ENCODE measurements at places on chromosomes 4 and X. TPM values are rescaled to one million over a fixed set of nuclear protein-coding genes. Genes with fewer than 3 reads are reported as not detected.

DNA sequence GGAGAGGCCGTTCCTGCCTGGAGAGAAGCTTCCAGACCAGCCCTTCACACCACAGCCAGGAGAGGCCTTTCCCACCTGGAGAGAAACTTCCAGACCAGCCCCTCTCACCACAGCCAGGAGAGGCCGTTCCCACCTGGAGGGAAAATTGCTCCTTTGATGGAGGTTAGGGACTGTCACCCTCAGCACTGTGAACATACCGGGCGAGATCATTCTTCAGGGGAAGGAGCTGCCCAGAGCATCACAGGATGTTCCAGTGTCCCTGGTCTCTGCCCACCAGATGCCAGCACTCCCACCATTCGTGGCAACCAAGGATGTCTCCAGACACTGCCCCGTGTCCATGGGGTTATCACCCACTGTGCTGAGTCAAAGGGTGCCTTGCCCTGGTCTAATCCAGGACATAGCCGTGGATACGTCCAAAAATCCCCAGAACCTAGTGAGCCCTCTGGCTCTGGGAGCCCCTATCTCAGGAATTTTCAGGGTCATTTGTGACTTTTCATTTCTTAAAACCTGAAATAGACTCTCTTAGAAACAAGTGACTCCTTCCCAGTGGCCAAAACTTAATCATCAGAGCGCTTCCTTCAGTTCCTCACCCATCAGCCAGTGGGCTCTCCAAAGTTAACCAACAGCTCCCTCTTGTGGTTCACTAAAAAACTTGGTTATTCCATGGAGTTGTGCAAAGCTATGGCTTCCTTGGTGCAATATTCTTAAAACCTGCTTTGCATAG is 80.2 kb downstream of the CRMP1 start:
- peak; percentile 80 for DNase-seq

DNA sequence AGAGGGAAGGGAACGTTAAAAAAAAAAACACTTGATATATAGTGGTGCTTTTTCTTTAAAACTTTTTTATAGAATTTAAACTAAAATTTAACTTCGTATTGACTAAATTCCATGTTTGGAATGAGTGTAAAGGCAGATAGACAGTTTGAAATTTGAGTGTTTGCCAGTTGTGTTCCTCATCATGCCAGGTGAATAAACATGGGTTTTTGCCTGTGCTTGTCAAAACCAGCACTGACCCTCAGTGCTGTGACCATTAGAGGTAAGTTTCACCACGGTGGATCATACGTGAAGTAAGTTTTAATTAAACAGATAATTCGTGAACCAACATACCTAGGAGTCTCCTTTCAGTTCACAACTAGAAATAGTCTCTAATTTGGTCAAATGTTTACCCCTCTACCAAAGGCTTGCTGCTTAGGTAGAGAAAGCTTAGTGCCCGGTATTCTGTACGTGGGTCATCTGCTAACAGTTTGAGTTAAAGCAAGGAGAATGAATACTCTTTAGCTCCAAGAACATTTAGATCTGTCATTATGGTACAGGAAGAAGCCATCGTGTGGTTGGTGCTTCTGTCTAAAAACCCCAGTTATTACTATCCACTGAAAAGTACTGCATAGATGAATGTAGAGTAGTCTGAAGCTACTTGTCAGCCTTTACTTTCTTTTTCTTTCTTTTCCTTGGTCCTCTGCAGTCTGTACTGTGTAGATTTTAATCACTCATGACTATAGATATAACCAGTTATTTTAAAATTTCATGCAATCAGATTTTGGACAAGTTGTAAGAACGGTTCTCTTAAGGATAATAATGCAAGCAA is 32.7 kb downstream of the KIAA0232 start:
- DNase-seq = no peak

DNA sequence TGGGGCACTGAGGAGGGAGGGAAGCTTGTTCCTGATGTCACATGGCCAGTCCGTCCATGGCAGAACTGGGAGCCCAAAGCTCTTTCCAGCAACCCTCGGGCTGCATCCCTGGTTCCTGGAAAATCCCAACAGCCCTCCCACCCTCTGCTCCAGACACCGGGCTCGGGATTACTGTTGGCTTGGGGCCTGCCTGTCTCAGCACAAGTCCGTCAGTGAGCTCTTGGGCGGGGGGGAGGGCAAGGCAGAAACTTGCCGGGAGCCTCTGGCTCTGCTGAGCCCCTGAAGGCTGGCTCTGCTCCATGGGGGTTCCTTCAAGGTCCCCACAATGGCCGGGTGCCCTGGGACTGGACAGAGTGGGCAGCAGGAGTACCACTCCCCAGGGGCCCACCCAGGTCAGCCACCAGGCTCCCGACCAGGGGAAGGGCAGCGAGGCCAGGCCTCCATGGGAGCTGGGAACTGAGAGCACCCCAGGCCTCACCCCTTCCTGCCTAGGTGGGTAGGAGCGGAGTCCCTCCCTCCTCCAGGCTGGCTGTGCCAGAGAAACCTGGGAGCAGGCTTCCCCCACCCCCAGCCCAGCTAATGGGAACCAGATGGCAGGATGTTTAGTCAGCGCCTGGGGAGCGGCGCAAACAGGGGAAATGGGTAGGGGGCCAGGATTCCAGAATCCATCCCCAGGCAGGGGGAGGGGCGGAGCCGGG is 6.4 kb upstream of the HAUS7 start:
- DNase-seq = peak; percentile 40

- DNase-seq = no peak
Observed at GRCh38 chrX:43961699-43962098, 11.5 kb downstream of the NDP start.

GRCh38 chr4:28469886-28470285 is 1609.2 kb downstream of the STIM2 start:
- peak; percentile 50 for DNase-seq

GRCh38 chrX:103734125-103734760 is 23.5 kb downstream of the TMEM31 start:
- DNase-seq = no peak

IL15 gene
- 2.1 TPM for total RNA-seq

DNA sequence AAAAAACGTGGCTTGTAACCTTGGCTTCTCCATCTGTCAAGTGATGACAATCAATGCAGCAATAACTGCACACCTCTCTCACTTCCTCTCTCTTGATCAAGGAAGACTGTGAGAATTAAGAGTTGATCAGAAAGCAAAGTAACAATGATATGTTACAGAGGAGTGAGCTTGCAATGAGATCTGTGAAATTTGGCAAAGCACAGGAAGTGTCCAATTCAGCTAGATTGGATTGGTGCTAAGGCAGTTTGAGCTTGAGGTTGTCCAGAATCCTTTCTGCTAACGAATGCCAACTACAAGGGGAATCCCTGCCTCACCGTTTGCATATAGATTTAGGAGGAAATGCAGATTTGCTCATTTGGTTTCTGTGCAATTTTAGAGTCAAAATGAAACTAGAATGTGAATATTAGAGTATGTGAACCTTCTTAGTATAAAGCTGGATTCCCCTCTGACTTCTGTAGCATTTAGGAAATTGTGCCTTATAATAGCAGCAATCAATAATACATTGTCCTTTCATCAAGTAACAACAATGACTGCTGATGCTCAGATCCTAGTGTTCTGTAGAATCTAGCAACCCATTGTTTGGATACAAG is 346.4 kb downstream of the PTTG2 start:
- DNase-seq = no peak

PPEF2 gene
- total RNA-seq = not detected

VCX3A gene
- not detected for total RNA-seq

TCEAL2 gene
- total RNA-seq = not detected

DNA sequence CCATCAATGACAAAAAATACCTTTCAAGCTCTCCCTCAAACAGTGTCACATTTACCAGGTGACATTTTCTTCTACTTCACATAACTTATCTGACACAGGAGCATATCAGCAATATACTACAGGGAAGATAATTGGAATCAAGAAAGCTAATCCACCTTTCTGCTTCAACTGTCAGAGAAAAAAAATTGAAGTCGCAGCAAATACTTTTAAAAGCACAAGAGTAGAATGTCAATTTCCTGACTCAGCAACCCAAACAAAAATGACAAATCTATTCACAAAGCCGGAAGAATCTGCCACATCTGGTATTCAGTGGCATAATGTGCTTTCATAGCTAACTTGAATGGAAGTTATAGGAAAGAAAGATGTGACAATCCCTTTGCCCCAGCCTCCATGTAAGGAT is 36.7 kb downstream of the AGA start:
- peak; percentile 3 for DNase-seq

FGF5 gene
- 235 TPM for total RNA-seq

USP17L15 gene
- not detected for total RNA-seq

GRCh38 chrX:131067846-131068745 is 9.9 kb downstream of the ARHGAP36 start:
- no peak for DNase-seq

- no peak for DNase-seq
Observed at GRCh38 chr4:167176723-167177367, 57.4 kb downstream of the SPOCK3 start.

PRSS12 gene
- 78.7 TPM for total RNA-seq

USP17L24 gene
- not detected for total RNA-seq

- peak; percentile 99 for DNase-seq
Observed at GRCh38 chr4:76984788-76985211, 35.2 kb downstream of the SEPTIN11 start.

- peak; percentile 40 for DNase-seq
Observed at GRCh38 chr4:149370785-149371420, 444.7 kb downstream of the IQCM start.

DNA sequence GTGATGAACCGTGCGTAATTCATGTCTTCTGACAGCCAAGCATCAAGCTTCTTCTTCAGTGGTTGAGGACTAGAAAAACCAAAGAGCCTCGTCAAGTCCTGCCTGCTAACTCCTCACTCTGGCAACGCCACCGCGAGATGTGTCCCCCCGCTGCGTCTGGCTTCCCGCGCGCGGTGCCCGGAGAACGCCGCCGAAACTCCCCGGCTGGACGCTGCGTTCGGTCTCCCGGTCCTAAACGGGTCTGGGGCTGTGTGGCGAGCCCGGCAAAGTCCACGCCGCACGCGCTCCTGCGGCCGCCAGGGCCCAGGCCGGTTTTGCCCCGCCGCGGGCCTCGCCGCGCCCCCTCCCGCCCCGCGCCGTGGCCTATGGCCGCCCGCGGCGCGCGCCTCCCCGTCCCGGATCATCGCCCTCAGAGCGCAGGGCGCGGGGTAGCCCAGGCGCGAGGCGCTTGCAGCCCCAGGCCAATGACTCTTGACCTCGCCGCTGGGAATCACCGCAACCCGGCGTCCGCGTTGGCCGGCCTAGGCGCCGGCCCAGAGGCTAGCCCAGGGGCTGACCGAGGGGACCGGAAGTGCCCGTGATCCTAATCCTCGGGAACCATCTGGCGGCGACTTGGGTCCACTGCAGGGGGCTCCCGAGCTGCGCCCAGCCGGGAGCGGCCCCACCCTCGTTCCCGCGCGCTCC is at the start of gene AADAT:
TSS of gene AADAT (minus strand) at position 289 of the 684 bp plus-strand sequence. CDS start at position 23, 266 bp downstream.
- peak; percentile 60 for DNase-seq

TLR6 gene
- total RNA-seq = 0.76 TPM
